Mucosa of gallbladder (tissue), 1 donor: ENCODE measurements at places on chromosomes 3 and 15. TPM values are rescaled to one million over a fixed set of nuclear protein-coding genes. Genes with fewer than 3 reads are reported as not detected.

The CSPG5 gene
- 0.58 TPM for total RNA-seq

The ALCAM gene
- 43.9 TPM for total RNA-seq

The POPDC2 gene
- 53.2 TPM for total RNA-seq

The TMEM207 gene
- not detected for total RNA-seq

The PSMD2 gene
- total RNA-seq: 174 TPM

The CDHR4 gene
- total RNA-seq: 0.09 TPM

The RETNLB gene
- not detected for total RNA-seq

The MYZAP gene
- total RNA-seq: 8.2 TPM

The SLC9C1 gene
- 0.46 TPM for total RNA-seq

GRCh38 chr15:38861108-38861507 is 296.5 kb upstream of the RASGRP1 start:
- no peak for DNase-seq

GRCh38 chr3:64726414-64727090 is 38.8 kb upstream of the ADAMTS9 start:
- DNase-seq: no peak

- DNase-seq: no peak
Measured at GRCh38 chr3:172447611-172448579, at the start of gene GHSR. GHSR (minus strand) TSS chr3:172448456; CDS start chr3:172448413, 43 bp downstream.

DNA sequence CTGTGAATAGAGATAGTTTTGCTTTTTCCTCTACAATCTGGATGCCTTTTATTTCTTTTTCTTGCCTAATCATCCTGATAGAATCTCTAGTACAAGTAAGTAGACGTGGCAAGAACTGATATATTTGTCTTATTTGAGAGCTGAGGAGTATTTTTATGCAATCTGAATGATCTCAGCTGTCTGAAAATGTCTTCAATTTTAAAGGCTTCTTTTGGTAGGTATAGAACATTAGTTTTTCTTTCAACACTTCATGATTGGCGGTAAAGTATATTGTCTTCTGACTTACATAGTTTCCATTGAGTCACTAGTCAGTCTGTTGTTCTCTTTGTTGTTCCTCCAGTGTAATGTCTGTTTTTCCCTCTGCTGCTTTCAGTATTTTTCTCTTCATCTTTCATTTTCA is 31.3 kb downstream of the MGA start:
- DNase-seq: no peak

DNA sequence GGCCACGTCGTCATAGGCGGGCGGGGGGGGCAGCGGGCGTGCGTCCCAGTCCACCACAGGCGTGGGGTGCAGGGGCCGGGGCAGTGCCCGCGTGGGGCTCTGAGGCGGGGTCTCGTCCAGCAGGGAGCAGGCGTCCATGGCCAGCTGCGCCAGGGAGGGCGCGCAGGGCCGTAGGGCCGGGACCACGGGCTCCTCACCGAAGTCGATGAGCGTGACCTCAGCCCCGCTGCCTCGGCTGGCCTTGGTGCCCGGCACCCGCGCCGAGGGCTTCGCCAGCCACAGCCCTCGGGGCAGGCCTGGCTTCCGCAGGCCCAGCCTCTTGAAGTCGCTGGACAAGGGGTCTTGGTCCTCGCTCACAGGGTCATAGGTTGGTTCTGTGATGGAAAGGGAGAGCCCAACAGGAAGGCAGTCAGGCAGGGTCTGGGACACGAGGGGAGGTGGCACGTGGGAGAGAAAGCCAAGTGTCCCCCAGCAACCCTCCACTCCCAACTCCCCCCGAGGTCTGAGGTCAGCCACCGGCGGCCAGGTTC is 40.0 kb downstream of the TNK2 start:
- DNase-seq: no peak

GRCh38 chr3:170331143-170331542 is 26.4 kb upstream of the SKIL start:
- DNase-seq: peak; percentile 82

DNA sequence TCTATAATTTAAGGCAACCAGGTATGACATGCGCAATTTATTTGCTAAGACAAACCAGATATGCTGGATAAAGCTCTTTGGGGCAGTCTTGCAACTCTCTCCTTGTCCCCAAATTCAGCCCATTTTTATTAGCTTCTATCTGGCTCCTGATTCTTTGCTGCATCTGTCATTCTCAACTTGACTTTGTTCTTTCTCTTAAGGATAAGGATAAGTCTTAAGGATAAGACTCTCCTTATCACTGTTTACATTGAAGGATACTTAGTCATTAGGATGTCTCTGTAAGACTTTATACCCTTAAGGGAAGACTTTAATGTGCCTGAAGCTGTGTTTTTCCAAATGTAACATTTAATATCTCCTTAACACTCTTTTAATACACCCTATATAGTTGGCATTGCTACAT is 49.2 kb downstream of the ALCAM start:
- DNase-seq: no peak

DNA sequence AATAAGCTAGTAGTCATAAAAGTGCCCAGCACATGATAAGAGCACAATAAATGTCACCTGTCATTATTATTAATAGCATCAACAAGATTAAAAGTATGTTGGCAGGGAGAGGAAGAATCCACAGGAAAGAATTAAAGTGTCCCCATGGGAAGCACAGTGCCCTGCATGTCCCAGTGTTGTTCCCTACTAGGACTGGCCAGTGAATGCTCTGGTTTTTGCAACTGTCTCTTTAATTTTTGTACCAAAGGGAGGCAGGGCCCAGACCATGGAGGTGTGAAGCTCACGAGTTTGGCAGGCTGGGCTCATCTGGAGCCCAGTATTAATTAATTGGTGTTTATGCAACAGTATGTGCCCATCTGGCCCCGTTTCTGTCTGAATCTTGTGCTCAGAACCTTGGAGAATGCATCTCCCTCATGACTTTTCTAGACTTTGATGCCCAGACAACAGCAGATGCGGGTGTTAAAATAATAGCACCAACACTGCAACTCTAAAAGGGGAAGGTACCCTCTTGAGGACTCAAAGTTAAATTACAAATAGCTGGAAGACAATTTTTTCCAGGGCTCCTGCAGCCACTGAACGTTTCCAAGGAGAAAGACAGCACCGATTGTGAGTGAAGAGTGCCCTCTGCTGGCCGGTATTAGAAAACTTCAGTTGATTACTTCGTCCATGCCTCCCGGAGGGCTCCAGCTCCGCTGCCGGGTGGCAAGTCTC is 71.9 kb upstream of the SPATA12 start:
- DNase-seq: peak; percentile 87

DNA sequence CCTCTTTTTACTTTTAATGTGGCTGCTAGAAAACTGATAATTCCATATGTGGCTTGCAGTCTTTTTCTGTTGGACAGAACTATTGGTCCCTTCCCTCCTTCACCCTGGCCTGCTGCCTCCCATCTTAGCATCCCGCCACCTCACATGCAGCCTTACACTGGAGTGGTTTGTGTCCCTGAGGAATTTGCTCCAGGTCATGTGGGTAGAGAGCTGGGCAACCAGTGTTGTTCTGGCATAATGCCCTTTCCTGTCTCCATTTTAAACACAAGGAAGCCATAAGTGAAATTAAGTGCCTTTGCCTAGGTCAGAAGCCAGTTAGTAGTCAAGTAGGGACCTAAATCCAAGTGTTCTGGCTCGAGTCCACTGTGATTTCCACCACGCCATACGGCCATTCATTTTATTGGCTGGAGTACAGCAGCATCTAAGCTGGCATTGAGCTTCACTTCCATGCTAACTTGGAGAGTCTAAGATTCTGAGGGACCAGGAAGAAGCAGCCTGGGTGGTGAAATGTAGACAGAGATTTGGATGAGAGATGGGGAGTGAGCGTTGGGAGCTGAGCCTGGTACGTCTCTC is 46.0 kb upstream of the PLXNA1 start:
- no peak for DNase-seq

DNA sequence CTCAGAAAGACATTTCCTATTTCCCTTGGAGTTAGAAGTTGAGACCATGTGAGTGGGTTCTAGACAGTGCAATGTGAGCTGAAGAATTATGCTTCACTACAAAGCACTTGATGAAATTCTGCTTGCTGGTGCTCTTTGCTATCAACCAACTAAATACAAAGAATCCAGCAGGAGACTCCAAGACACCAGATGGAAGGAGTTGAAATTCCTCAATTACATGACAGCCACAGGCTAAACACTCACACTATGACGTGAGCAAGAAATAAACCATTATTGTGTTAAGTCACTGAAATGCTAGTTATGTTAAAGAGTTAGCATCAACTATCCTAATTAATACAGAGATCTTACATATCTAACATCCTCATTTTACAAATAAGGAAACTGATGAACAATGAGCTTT is 8.2 kb upstream of the MAP4 start:
- DNase-seq: no peak

DNA sequence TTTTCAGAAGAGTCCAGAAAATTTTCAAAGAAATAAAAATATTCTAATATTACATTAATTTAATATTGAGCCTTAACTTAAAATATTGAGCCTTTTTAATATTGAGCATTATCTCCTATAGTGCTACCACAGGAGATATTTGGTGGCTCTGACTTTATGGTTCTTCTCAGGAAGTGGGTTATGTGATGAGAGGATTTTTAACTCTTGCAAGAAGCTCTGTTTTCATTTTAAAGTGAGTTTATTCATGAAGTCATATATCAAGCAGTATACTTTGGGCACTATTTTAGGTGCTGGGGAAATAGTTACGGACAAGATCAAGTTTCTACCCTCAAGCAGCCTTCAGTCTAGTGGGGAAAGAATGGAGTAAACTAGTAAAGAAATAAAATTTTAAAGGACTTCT is 13.4 kb upstream of the MBNL1 start:
- no peak for DNase-seq

DNA sequence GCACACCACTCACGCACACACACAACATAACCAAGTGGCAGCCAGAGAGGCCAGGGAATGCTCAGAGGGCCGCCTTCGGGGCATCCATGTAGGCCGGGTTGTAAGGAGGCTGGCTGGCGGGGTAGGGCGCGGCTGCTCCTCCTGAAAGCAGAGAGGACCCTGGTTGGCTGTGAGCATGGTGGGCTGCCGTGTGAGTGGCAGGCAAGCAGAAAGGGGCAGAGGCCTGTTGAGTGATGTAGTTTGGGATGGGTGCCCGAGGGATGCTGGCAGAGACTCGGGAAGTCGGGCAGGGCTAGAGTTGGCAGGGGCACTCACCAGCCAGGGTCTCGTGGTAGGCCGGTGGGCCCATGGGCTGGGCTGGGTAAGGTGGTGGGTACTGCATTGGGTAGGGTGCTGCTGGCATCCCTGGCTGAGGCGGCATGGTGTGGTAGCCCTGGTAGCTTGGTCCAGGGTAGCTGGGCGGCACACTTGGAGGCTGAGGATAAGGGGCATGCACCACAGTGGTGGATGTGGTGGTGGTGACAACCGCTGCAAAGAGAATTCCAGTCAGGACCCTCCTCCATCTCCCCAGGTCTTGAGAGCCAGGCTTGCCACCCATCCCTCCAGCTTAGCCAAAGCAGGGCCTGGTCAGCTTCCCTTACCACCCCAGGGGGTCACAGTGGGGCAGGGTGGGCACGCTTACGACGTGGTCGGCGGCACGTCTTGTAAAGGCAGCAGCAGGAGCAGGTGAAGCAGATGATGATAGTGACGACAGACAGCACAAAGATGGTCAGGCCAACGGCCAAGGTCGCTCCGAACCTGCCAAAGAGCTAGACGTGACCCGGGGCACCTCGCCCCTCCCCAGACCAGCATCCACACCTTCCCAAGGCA is 22.7 kb downstream of the ATRIP start:
- no peak for DNase-seq

GRCh38 chr3:4478261-4478660 is 11.2 kb upstream of the SUMF1 start:
- DNase-seq: no peak

DNA sequence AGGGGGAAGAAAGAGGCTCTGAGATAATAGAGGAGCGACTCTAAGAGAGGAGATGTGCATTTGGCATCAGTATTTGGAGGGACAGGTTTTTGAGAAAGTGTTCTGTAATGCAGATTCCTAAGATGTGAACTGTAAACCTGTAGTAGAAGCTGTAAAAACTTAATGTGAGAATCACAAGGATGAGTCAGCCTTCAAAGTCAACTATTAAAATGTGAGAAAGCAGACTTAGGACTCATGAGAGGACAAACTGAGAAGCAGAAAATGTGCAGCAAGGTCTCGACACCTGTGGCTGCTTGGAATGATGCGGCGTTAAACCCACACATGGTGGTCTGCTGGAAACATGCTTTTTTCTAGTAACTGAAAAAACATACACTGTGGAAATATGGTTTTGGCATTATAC is 36.0 kb downstream of the USP13 start:
- no peak for DNase-seq

DNA sequence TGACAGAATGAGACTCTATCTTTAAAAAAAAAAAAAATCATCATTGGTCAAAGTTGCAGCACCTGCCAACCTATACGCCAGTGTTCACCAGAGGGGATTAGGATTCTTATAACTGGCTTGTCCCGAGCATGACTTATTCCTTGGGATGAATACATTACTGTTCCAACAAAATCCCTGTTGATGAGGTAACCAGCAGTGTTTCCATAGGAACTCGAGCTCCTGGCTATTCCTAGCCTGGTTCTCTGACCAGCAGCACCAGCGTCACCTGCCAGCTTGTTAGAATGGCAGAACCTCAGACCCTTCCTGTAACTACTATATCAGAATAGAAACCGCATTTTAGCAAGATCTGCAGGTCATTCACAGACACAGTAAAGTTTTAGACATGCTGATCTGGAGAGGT is 364.4 kb downstream of the PTPRG start:
- no peak for DNase-seq

DNA sequence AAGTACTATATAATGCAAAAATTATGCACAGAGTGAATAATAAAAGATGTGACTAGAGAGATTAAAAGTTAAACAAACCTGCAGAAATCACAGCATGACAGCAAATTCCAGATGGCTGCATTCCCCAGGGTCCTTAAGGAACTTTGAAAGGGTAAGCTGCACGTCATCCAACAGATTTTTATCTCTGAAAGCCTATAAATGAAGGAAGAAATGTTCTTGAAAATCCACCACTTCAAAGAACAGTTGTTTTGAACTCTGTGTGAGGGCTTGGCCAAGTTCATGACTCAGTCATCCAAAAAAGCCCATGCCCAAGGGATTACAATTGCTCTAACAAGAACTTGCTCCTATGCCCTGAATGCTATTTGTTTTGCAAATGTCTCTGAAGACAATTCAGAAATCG is 603.6 kb downstream of the PLOD2 start:
- no peak for DNase-seq

DNA sequence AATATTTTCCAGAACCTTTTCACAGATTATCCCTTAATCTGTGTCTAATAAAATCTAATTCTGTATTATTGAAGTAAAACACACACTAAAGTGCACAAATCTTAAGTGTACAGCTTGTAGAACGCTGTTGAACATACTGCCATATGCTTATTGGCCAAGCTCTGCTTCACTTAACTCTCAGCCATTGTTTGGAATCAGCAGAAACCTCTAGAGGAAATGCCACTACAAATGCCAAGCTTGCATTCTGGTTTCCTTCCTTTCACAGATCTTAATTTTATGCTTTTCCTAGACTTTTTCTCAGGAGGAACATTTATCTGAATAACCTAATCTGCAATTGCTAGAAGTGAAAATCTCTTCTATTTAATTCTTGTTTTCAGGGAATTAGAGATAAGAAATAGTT is 10.1 kb downstream of the MNS1 start:
- no peak for DNase-seq
